ENCODE measurements at places on chromosomes 4 and X.
A peak's percentile ranks its signal among the peaks of the same experiment; 100 is the strongest.

GRCh38 chrX:154508384-154508745 is 7.7 kb downstream of the FAM3A start:
- no peak for DNase-seq

DNA sequence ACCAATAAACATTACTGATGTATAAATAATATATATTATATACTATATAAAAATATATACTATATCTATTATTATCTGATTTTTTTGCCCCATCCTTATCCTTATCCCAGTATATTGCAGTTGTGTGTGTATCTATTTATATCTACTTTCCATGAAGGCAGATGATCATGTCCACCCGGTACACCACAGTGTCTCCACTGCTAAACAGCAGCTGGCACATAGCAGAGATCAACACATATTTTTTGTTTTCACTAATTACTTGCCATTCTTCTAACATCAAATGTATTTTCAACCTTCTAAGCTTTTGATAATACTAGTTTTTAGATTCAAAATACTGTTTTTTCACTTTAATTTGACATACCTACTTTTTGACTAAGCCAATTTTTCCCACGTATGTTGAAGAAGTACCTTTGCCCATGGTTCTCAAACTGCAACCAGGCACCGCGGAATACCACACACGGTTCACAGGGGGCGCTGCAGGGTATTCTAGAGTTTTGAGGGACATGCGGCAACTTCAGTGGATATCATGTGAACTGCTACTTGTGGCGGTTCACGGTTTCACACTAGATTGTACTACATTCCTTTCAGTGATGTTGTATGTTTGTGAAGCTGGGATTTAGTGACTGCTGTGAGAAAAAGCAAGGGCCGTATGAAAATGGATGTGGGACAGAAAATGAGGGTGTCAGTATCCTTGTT is 182.5 kb upstream of the NPY2R start:
- no peak for DNase-seq

DNA sequence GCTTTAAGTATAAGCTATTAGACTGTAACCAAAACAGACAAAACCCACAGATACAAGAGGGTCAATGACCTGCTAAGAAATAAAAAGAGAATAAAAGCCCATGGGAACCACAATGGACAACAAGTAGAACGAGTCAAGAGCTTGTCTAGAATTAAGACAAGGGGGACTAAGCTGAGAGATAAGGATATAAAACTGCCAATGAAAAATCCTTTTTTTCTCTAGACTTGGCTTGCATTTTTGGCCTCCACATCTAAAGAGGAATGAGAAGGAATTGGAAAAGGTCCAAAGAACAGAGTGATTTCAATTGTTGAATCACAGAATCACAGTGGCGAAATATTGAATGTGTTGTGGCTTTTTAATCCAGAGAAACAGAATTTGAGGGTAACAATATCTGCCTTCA is 135.7 kb downstream of the QDPR start:
- DNase-seq, result no peak

DNA sequence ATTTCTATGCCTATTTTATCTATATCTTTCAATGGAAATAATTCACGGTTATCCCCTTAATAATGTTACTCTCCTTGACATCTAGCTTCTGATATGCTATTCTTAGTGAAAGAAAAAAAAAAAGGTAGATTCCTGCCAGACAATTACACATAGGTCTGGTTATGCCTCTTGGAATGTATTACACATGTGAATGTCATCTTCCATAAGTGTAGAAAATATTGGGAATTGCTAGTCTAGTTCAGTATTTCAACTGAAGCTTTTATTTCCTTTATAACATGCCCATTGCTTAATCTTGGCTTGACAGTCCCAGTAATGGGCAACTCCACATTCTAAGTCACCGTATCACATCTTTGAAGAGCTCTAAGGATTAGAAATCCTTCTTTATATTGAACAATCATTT is 25.4 kb upstream of the PPP1R2C start:
- peak; percentile 27 for DNase-seq

GRCh38 chr4:31803526-31804195 is 1083.5 kb downstream of the PCDH7 start:
- no peak for DNase-seq

DNA sequence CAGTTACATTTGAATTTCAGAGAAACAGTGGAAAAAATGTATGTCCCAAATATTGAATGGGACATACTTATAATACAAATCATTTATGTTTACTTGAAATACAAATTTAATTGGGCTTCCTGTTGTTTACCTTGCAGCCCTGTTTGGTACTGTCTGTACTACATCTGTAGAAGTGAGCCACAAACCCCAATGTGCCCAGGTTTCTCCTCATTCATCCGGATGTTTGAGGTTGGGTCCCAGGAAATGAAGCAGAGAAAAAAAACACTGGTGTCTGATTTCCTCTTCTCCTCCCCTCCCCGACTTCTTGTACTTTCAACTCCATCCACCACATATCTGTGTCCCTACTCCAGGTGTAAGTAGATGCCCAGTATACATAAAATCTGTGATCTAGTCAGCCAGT is 27.1 kb upstream of the SCRG1 start:
- DNase-seq, result no peak

DNA sequence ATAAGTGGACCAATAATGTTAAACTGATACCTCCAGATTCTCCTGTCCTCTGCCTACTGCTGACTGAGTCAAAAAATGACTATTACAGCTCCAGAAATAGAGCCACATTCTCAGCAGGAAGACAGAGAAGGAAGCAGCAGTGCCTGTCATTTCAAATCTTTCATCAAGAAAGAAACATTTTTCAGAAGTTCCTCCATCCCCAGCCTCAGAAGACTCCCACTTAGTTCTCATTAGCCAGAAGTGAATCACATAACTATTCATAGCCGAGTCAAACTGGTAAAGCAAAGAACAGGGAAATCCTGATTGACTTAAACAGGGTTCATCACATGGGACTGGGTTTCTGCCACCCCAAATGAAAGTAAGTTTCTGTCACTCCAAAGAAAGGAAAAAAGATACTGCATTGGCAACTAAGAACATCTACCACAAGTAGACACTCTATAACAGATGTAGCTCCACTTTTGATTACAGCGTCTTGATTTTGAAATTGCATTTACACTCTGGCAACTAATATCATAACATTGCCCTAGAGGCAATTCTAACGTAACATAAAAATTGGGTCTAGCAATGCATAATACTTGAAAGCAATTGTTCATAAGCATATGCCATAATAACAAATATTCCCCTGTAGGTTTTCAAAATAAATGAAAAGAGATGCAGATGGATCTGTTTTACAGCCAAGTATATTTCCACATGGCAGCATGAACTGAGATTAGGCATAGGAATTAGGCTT is 599.8 kb downstream of the GALNTL6 start:
- no peak for DNase-seq
